ENCODE measurements at places on chromosomes 7 and 10.

GRCh38 chr7:128893251-128894100 lies 17.0 kb downstream of the KCP start:
- DNase-seq = peak; percentile 7

DNA sequence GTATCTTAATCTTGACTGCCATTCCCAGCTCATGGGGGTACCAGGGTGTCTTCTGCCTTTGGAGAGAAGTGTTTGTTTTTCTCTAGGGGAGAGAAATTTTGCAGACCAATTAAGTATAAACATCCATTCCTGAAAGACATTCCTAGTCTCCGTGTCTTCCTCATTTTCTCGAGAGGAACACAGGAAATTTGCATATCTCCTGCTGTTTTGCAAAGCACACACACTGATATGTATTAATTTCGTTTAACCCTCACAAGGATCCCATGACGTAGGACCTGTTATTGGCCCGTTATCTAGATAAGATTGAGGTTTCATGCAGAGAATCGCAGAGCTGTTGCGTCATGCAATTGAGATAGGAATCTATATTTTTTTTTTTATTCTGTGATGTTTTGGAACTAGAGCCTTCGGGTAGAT lies 944 bp downstream of the RHBDD2 start:
- no peak for DNase-seq

DNA sequence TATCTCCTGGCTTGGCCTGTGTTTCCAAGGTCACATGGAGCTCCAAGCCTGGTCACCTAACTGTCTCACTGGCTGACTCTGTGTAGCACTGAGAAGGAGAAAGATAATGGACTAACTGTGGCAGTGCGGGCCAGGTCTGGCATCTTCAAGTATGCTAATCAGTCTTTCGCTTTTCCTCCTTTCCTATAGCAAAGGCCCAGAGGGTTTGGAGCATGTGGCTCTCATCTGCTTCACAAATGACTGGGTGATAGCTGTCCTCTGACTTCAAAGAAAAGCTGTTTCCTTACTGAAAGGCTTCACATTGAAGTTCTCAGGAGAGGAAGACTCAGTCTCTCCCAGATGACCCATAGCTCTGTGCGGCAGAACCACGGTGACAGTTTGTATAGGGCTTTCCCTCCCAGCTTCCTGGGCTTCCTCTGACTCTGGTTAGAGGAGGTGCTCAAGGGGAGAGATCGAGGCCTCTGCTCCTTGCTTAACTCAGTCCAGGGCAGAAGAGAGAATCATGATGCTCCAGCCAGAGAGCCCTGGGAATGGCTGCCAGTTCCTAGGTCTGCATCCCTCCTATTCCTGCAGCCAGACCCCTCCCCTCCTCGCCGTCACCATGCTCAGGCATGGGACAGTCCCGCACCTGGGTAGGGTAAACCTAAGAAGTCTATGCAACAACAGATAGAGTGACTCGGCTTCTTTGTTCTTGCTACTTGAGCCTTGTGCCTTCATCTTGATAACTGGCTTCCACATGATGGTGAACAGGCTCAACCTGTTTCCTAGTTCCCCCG lies 72.3 kb downstream of the CCDC71L start:
- DNase-seq = no peak

- DNase-seq = no peak
Observed at GRCh38 chr7:17524746-17525145, 226.3 kb downstream of the AHR start.

DNA sequence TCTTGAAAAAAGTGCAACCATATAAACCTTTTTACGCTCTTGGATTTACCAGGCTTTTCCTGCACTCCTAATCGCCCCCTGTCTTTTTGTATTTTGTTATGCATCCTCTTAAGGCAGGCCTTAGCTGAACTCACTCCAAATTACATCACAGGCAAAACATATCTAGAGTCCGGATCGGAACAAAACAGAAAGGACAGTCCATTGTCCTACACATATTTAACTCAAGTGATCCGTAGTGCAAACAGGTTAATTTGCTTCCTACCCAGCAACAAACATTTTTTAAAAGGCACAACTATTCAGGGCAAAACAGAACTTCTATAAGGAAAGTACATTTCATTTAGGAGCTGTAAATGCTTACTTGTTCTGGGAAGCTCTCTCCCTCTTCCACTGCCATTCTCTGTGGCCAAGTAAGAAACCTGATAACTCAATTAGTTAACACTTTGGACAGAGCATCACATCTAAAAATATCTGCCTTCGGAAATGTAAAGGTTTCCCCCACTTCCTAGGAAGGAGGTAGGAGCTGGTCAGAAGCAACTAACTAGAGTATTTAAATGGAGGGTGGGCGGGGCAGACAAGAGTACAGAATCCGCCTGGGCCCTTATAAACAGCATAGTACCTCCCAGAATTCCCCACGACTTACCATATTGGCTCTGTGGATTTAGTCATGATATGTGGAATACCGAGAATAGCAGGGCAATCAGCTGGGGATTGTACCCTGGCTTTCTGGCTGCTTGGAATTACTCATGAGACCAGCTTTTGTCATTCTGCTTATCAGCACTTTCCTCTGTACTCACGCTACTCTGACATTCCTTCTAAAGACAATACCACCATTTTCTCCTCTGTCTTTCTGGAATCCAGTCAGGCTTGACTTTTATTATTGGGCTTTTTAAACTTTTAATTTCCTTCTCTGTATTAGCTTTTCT lies 89.5 kb downstream of the ANK3 start:
- no peak for DNase-seq

GRCh38 chr10:7196284-7196683 lies 214.6 kb downstream of the SFMBT2 start:
- no peak for DNase-seq

DNA sequence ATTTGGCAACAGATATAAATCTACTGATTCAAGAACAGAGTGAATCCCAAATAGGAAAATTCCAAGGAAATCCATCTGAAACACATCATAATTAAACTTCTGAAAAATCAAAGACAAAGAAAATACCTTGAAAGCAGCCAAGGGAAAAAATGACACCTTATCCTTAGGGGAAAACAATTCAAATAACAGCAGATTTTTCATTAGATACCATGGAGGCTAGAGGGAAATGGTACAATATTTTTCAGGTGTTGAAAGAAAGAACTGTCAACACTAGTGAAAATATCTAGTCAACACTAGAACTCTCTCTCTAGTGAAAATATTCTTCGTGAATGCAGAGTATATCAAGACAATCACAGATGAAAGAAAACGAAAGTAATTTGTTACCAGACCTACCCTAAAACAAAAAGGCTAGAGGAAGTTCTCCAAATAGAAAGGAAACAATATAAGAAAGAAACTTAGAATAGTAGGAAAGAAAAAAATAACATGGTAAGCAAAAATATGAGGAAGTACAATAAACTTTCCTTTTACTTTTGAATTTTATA lies 5.7 kb upstream of the FAM241B start:
- no peak for DNase-seq

DNA sequence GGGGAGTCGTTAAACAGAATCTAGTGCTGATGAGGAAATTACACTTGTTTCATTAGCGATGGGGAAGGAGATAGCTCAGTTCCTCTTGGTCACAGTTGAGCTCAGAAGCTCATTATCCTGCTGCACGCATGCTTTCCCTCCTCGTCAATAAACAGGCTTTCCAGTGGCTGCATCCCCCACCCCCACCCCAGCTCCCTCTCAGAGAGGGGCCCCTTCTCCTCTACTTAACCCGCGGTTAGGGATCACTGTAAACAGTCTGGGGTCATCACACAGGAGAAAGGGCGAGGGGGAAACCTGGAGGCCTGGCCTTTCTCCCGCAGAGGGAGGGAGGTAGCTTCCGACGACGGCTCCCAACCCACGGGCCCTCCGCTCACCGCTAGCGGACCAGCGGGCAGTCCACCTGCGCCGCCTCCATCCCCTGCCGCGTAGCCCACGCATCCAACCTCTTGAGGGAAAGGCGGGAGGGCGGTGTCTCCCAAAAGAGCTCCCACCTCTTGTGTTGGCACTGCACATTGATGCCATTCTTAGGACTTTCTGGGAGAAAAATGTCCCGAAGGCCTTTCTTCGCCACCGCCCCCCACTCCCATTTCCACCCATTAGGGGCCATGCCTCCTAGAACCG lies 80.8 kb downstream of the PAX2 start:
- no peak for DNase-seq

- no peak for DNase-seq
Observed at GRCh38 chr7:139898483-139898882, 69.4 kb downstream of the TBXAS1 start.

DNA sequence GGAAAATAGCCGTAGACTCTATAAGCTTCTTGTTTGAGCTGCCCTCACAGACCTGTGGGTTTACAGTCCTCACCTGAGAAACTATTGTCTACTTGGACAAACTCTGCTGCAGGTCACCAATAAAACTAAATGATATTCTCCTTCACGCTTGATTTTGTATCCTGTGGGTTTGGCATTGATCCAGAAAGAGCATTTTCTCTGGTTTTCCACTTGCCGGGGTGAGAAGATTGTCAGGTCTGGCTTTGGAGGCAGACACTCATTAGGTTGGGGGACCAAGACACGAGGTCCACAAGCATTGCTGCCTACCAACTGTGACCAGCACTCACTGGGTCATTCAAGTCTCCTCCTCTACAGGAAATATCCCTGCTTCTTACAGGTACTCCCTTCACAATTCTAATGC lies 68.5 kb downstream of the CDC14C start:
- DNase-seq = no peak

- no peak for DNase-seq
Observed at GRCh38 chr7:73829505-73829904, 1.3 kb upstream of the CLDN4 start.

- DNase-seq = no peak
Observed at GRCh38 chr7:99029466-99030435, 114.2 kb downstream of the SMURF1 start.

GRCh38 chr10:16777473-16778370 lies 39.5 kb downstream of the RSU1 start:
- peak; percentile 12 for DNase-seq

GRCh38 chr10:59885430-59886134 lies 20.8 kb downstream of the CCDC6 start:
- DNase-seq = no peak

- no peak for DNase-seq
Observed at GRCh38 chr7:142385491-142386340, 127.9 kb upstream of the PRSS58 start.

GRCh38 chr10:122254831-122255230 lies 16.3 kb upstream of the BTBD16 start:
- DNase-seq = no peak

DNA sequence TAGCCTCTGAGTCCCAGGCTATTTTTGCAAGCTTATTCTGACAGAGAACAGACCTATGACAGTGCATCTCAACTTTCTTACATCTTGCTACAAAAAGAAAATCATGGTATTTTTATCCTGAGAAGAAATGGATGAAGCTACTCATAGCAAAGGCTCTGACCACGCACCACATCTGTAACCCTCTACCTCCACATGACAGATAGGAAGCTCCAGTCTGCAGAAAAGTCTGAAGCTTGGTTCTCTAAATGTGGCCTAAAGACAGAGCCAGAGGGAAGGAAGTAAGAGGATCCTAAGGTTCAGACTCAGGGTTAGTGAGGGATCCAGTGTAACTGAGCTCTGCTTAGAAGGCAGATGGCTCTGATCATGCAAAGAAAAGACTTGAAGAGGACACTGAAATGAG lies 58.4 kb upstream of the ABCB5 start:
- DNase-seq = no peak

DNA sequence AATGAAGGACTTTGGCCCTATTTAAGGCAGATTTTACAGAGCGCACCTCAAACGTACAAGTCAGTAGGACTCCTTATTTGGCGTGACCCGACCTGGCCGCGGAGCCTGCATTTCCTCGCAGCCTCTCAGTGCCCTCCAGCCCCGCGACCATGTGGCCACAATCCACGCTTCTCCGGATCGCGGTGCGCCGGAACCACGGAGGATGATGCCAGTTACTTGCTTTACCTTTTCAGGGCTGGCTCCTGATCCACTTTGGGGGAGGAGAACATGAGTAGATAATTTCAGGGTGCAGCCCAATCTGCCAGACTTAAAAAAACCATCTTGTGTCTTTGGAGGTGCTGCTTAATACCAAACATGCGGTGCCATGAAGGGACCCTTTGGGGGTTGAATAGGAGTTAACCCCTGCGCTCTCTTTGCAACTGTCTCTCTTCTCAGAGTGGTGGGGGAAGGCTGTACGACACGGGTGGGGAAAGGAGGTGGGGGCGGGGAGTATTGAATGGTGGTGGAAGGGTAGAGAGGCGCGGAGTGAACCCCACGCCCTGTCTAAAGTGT lies 1.5 kb downstream of the FRAT1 start:
- no peak for DNase-seq

DNA sequence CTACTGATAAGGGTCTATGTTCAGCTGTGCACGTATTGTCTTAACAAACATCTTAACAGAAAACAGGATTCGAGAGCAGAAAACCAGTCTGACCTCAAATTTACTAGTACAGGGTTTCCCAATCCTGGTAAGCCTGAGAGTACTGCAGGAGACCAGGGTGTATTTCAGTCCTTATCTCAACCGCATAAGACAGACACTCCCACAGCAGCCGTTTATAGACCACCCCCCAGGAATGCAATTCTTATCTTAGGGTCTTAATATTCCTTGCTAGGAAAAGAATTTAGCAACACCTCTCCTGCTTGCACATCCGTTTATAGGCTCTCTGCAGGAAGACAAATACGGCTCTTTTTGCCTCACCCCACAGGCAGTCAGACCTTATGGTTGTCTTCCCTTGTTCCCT lies 277.3 kb downstream of the SDK1 start:
- DNase-seq = no peak

DNA sequence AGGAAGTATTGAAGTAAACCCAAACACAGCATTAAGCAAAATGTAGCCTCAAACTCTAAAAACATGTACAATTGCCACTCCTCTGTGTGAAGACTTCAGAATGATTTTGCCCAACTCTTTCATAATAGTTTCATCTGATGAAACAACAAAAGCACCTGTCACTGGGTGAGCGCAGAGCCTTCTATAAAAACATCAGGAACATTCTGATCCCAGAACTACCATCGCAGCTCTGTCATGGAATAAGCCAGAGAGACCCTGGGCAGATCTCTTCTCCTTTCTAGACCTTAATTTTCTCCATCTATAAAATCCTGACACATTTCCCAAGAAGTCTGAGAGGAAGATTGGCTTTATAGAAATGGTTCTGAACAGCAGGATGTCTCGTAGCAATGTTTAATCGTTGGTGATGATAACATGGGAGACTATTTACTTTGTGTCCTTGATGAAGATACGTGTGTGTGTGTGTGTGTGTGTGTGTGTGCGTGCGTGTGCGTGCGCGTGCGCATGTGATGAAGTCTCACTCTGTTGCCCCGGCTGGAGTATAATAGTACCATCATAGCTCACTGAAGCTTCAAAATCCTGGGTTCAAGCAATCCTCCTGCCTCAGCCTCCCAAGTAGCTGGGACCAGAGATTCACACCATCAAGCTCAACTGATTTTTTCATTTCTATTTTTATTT lies 198.0 kb downstream of the KIAA1217 start:
- DNase-seq = no peak

DNA sequence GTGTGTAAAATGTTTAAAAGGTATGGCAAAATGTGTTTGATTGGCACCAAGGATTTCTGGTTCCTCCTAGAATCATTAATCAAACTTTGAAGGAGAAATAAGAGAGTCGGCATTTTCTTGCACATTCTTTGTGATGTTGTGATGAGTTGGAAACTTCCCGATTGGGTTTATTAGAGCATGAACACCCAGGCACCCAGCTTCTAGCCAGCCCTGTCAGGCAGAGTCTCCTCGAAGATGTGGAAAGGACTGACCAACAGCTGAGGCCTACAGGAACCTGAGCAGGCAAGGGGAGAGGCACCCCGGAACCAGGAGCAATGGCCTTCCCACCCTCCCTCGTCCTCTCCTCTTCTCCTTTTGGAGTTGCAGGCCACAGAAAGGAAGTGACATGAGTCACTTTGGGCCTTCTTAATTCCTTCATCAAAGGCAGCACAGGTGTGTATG lies 68.7 kb downstream of the EGFR start:
- no peak for DNase-seq

- DNase-seq = no peak
Observed at GRCh38 chr7:27240015-27240731, 2.4 kb upstream of the EVX1 start.
